ENCODE measurements at places on chromosomes 6 and 20.
A peak's percentile ranks its signal among the peaks of the same experiment; 100 is the strongest.

DNA sequence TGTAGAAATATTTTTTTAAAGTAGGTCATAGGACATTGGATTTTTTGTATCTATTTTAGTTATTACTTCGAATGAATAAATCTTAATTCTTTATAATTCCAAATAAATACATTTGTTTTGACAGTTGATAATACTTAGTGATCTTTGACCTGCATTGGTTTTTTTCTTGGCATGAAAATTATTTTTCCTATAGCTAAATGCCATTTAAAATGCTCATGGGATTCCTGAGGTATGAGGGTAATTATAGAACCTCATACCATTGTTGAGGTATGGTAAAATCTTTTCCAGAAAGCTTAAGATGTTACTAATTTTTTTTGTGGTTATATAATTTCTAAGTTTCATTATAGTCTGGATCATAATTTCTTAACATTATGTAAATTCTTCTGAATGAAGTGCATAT is 8.3 kb downstream of the PM20D2 start:
- no peak for DNase-seq

DNA sequence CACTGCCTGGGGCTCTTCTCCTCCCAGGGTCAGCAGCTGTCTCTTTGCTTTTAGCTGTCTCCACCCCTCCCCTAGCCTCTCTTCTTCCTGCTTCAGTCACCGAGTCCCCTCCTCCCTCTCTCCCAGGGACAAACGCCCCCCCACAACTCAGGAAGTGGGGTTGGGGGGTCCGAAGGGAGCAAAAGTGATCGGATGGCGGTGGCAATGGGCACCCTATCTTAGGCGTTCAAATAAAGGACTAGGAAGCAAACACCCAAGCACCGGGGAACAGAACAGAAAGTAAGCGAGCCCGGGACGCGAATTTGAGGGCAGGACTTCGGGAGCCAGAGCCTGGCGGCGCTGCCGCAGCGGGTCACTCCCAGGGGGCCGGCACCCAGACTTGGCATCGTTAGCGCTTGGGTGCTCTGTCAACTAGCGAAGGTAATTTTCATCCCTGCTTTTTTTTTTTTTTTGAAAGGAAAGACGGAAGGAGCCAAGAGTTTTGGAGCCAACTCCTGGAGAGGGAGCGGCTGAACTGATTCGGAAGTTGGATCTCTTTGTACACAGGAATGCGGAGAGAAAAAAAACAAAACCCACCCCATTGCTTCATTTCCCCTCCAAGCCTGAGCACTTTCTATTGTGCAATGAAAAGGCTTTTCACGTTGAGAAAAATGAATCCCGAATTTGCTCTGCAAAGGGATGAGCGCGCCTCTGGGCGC is 815 bp upstream of the ITPR3 start:
- DNase-seq, result peak; percentile 50

GRCh38 chr6:57173886-57174510 is 1.9 kb downstream of the BAG2 start:
- DNase-seq, result no peak

DNA sequence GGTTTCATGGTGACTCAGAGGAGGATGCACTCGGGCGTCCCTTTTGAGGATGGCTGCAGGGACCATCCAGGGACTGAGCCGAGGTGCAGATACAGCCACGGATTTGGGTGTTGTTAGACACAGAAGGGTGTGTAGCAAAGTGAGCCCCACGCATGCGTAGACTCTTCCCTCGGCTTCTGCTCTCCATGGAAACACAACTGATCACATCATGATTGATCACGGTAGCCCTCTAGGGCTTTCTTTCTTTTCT is 606 bp upstream of the ULBP1 start:
- no peak for DNase-seq

DNA sequence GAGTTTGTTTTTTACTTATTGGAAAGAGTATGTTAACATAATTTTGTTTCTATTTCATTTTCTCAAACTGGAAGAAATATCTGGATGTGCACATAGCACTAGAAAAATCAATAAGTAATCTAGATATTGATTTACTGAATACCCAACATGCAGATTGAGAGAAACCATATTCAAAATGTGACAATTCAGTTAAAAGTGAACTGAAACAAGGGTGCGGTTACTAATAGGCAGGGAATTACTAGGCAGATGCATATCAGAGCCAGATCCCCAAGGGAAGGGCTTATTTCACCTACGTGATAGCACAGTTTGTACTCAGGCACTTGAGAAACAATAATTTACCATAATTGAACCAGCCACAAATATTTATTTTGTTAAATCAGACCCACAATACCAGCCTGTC is 493.1 kb upstream of the FLRT3 start:
- no peak for DNase-seq

GRCh38 chr6:101341926-101342325 is 51.6 kb upstream of the GRIK2 start:
- no peak for DNase-seq

- DNase-seq, result no peak
Observed at GRCh38 chr20:58179083-58179431, 49.4 kb downstream of the ANKRD60 start.

- no peak for DNase-seq
Observed at GRCh38 chr6:147266821-147267220, 62.6 kb downstream of the STXBP5 start.

DNA sequence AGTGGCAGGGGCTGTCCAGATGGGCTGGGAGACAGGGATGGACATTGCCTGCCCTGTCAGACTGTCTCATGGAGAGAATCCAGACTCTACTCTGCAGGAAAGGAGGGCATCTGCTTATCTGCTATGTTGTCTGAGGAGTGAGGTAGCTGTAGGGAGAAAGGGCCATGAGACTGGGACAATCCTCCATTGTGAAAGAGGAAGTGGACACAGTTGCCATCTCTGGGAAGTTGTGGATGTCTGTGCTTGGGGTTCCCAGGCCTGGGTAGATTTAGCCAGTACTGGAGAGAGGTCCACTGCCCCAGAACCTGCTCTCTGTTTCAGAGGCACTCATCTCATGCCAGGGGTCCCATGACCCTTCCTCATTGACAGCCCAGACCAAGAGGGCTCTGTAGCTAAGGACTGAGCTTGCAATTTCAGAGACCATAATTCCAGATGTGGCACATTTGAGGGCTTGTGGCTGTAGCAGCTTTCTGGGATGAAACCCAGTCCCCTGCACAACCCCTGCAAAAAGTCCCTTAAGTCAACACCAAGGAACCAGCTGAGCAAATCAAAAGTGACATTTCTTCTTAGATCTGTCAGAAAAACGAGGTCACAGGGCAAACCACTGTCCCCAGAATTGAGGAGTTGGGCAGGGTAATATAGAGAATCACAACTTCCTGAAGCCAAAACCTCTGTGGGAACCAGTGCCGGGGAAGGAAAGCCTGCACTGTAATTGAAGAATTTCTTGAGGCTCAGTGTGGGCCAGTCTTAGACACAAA is 4.1 kb upstream of the SIRPG start:
- no peak for DNase-seq

DNA sequence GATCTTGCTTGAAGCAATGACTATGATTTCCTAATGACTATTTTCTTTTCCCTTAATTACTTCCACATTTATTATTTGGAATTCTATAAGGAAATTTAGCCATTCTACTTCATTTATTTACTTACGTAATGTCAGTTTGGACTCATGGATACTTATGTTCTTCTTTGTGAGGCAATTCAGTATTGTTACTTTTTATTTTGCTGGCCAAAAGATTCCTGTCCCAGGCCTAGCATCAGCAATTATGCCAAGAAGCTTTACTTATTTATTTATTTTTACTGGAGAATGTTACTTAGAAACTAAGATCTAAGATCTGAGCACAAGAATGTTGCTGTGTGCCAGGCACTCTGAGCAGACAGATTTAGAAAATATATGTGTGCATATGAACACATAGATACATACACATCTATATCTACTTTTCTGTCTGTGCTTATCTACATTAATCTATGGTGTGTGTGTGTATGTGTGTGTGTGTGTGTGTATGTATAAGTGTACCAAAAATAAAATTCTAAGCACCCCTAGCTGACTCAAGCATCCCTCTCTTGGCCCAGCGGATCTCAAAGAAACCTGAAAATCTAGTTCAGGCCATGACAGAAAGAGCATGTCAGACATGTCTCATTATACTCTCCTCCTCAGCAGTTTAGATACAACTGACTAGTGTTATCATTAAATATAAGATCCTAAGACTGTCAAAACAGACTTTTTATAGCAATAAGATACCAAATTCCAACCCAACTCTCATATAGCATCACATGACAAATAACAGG is 640.0 kb upstream of the GJE1 start:
- no peak for DNase-seq

GRCh38 chr6:63487103-63487813 is 85.0 kb upstream of the LOC128125822 start:
- no peak for DNase-seq

DNA sequence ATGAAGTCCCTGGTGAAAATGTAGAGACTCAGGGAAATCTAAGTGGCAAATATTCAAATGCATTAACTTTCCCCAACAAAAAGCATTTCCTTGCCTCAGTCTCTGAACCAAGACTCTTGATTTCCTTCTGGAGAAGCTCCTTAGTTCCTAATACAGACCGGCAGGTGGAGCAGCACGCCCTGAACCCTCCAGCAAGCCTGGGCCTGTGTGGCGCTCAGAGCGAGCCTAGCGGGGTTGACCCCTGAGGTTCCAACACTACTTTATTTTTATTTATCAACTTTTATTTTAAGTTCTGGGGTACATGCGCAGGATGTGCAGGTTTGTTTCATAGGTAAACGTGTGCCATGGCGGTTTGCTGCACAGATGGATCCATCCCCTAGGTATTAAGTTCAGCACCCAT is 50.8 kb downstream of the PACRG start:
- DNase-seq, result no peak

DNA sequence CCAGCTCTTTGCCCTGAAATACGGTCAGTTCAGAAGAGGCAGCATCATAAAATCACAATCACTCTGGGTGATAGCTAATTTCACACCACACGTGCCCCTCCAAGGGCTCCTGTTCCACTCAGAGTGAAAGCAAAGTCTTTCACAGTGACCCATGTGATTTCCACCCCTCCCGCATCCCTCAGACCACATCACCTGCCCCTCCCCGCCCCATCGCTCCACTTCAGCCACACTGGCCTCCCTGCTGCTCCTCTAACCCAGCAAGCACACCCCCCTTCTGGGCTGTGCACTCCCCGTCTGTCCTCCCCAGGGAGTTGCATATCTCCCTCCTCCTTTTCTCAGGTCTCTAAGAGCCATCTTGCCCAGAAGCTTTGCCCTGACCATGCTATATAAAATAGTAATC is 74.5 kb downstream of the PSMG4 start:
- no peak for DNase-seq

DNA sequence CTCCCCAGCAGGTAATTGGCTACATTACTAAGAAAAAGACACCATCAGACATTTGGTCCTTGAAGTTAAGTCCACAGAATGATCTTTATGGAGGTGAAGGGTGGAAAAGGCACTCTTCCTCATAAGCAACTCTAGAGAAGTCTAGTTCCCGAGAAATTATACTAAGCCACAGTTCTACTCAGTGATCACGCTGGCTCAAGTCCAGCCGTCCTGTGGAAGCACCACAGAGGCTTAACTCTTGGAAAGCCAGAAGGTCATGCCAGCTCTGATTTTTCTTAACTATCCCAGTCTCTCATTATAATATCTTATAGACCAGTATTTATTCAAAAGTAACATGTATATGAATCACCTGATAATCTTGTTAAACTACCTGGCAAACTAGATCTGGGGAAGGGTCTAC is 258.5 kb downstream of the EYA4 start:
- DNase-seq, result no peak

GRCh38 chr20:49854190-49854875 is 41.7 kb downstream of the SLC9A8 start:
- DNase-seq, result no peak

DNA sequence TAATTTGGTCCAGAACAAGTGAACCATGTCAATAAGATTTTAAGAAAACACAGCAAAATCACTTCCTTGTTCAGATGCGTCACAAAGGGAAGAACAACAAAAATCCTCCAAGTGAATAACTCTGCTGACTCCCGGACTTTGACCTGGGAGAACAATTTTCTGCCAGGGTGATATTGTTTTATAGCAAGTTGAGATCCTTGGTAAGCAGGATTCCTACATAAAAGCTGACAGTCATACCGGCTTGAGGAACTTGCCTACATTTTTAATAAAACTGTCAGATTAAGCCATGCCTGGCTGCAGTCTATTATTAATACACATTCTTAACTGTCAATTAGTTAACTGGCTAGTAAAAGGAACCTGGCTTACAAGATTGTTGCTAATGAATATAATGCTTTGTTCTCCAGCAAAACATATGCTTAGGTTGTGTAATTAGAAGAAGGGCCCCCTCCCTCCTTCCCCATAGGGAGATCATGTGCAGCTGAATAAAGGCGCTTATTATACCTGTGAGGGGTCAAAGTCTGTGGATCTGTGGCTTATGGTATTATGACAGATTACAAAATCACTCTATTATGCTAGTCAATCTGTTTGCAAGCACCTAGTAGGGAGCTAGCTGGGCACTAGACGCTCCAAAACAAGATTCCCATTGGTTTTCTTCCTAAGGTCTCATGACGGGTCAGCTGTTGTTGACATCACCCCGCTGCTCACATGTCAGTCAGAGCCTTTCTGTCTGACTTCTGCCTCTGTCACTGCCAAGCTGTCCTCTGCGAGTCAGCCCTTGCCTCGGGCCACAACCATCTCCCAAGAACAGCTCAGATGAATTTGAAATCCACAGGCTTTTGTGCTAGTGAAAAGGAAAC is 44.6 kb upstream of the SEC63 start:
- DNase-seq, result no peak

DNA sequence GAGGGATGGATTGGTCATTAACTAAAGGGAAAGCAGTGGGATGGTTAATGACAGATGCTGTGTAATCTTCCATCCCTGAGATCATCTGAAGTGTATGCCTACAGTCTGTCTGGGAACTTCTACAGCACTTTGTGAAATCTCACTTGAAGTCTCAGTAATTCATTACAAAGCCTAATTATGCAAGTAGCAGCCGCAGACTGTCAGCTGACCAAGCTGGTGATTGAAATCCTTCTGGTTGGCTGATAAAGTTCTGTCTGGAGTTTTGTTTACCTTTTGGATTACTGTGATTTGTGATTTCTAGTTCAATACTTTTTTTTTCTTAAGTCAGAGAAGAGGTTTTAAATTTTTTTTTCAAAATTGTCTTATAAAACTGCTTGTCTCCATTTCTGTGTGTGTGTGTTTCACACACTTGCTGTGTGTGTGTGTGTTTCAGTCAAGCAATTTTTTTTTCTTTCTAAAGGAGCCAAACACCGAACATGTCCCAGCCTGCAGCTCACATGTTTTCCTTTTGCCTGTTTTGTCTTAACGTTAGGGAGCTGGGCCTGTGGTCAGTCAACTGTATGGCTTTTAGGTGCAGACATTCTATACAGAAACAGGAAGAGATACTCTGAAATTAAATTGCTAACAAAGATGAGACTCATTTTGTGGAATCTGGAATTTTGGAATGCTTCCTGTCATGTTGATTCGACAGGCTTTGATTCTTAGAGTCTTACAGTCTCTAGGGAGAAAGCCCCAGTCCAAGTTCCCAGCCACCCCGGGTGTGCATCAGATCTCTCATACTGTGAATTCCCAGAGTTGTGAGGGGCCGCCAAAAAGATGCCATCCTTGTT is 28.5 kb upstream of the ADGRF4 start:
- DNase-seq, result no peak

Measured in right lobe of liver (tissue), 6 donors.